ENCODE measurements at places on chromosomes 16 and 17. TPM values are rescaled to one million over a fixed set of nuclear protein-coding genes. Genes with fewer than 3 reads are reported as not detected.

- DNase-seq = no peak
These were observed 5.2 kb downstream of the RND2 start for GRCh38 chr17:43030137-43030767.

DNA sequence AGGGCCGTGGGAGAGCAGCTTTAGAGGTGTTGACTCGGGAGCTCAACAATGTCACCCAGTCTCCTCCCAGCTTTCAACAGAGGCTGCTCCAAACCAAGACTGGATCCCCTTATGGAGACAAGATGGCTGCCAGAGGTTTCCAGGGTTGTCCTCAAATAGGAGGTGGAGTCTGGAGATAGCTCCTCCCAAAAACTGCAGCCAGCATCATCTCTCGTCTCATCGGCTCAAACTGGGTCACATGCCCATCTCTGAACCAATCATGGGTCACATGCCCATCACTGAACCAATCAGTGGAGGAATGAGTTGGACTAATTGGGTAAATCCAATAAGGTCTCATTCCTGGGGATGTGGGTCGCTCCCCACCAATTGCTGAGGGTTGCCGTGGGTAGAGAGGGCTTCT lies 41.1 kb upstream of the C16orf82 start:
- no peak for DNase-seq

Gene SLFN13
- 1.4 TPM for total RNA-seq

GRCh38 chr16:13829697-13830299 lies 90.2 kb upstream of the ERCC4 start:
- DNase-seq = no peak

DNA sequence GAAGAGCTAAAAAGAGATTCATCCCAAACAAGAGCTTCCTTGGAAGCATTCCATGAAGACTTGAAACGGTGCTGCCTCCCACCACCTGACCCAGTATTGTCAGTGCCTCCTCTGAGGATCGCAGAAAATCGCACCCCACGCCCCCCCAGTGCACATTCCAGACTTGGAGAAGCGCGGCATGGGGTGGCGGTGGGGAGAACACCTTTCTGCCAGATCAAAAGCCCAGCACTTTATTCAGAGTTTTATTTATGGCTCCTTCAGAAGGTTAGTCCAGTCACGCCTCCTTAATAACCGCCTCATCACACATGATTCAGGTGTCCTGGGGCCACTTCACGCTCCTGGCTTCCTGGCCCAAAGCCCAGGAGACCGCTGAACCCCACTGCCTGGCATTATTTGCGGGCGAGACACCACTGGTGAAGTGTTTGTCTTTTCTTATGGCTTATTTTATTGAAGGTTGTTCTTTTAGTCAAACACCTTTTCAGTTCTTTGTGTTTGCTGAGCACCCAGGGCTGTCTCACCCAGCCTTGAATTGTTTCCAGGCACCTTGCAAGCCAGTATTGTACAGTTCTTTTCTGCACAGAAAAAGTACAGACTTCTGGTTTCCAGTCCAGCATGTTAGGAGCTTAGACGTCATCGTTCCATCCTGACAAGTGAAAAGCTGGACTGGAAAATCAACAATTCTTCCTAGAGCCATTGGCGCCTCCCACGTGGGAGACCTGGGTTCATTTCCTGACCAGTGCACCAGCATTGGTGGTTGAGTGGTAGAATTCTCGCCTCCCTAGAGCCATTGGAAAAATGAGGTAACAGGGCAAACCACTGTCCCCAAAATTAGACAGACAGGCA lies 79.6 kb upstream of the CACNG5 start:
- DNase-seq = peak; percentile 35

Gene AP1G1
- 116 TPM for total RNA-seq

DNA sequence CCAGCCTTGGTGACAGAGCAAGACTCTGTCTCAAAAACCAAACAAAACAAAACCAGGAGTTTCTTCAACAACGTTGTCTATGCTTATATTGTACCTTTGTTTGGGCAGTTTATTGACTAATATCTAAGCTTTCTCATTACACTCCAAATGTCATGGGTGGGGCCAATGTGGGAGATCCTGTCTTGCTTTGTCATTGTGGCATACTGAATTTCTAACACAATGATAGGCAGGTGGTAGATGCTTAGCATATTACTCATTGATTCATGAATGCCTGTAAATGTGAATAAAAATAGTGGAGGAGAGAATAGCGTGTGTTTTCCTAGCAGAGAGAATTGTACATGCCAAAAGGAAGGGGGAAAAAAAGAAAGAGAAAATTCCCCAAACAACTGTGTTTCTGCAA lies 802.5 kb upstream of the EEF2KMT start:
- no peak for DNase-seq

DNA sequence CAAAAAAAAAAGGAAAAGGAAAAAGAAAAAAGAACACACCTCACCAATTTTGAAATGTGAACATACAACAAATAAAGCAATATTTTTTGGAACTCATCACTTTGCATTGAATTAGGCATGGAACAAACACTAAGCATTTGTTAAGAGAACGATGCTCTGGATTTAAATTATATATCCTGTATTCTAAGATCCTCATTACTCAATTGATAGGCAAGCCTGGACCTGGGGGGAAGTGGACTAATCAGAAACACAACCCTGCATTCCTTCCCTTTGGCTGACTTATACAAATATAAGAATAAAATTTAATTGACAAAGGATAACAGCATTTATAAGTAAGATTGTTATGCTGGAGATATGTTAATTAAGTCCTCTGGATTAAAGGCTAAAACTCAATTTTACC lies 2.2 kb downstream of the GJC1 start:
- DNase-seq = no peak

GRCh38 chr16:1519831-1520230 lies 13.6 kb upstream of the TMEM204 start:
- DNase-seq = no peak

DNA sequence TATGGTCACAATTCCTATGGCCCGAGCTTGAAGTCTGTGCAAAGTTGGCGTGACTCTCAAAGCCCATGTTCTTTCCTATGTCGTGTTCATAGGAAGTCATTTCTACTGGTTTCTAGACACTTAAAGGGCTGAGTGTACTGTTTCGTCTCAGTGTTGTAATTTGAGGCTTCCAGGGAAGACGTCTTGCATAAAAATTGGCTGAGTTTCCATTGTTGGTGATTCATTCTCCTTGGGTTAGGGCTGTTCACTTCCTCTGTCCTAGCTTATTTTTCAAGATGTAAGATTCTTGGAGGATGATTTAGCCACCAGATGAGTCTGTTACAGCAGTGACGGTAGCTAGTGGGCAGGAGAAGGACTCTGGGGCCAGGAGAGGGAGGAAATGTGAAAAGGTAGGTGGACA lies 43.1 kb downstream of the PIK3R5 start:
- DNase-seq = no peak

DNA sequence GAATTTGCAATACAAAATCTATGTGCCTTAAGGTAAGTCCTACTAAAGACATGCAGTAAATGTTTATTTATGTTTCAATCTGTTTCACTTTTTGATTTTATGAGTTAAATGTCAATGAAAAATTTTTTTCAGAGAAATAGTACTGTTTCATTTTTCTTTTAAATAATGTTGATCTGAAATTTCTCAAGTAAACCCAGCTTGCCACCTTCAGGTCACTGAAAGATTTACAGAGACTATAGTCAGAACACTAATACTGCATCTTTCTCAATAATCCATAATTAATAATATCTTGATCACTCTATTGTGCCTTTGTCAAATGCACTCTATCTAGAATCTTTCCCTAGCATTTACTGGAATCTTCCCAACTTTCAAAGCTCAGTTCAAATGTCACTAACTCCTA lies 6.5 kb upstream of the DHX40 start:
- DNase-seq = no peak

Gene PERCC1
- total RNA-seq = not detected

DNA sequence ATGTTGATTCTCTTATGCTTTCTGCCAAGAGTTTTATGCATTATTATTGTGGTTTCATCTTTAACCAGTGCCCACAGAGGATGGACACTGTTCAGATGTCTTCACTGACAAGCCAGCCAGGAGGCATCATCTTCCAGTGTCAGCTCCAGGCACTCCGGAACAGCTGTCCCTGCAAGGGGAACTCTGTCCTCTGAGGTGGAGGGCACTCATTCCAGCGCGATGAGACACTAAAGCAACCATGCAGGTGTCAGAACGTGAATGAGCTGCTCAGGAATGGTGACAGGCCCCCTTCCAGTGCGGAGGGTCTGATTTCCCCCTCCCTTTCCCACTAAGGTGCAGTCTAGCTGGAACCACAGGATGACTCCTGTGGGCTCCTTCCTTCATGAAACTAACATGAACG lies 117.5 kb downstream of the NOG start:
- no peak for DNase-seq

DNA sequence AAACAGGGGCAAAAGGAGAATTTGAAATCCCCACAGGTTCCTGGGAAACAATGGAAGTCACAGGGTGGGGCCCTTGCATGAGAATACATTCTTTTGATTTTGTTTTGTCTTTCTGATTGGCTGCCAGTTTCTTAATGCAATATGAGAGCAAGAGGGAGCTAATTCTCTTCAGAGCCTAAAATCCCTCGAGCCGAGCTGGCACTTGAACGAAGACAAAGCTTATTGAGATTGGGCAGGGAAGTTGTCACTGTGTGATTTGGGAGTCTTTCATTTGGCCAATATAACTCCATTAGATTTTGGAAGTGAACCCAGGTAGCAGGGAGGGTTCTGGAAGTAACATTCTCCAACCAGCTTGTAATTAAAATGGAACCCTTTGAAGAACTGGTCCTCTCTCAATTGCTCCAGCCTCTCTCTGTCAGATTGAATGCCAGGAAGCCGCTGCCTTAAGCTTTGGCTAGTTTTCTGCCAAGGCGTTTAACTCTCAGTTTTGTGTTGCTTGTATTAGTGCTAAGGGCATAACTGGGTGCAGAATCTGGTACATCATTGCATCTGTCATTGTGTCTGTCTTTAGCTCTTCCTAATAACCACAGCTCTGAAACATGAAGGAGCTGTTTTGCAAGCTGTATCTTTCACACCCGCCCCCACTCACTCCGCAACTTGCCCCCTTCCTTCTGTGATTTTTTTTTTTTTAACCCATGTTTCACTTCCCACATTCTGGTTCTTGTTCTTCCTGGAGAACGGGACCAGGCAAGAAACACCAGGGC lies 272.0 kb downstream of the MAF start:
- no peak for DNase-seq

Gene PRAC2
- not detected for total RNA-seq

Gene RCVRN
- total RNA-seq = 3.8 TPM

- no peak for DNase-seq
These were observed 9.5 kb upstream of the GRN start for GRCh38 chr17:44335564-44335963.

Gene METTL22
- total RNA-seq = 48.8 TPM

Gene LITAFD
- not detected for total RNA-seq

DNA sequence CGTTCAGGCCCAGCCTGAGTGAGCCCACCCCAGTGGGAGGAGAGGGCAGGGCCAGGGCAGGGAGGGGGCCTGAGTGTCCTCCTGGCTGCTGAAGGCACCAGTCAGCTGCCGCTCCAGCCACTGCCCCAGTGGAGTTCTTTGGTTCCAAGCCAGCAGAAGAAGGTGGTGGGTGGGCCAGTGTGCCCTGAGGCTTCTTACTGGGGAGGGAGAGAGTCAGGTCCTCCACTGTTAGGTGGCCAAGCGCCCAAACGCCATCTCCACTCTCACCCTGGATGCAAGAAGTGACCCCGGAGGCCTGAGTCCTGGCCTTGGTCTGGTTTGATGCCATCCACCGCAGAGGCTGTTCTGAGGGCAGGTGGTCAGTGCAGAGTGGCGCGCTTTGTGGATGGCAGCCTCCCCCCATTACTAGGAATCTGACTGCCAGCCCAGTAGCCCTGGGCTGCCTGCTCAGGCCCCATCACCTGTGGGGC lies 2.2 kb downstream of the RNF213 start:
- no peak for DNase-seq

Gene SRCIN1
- total RNA-seq = 94.8 TPM

GRCh38 chr17:43517615-43518386 lies 28.3 kb downstream of the ETV4 start:
- no peak for DNase-seq

GRCh38 chr17:1110541-1110861 lies 69.3 kb downstream of the ABR start:
- DNase-seq = no peak

DNA sequence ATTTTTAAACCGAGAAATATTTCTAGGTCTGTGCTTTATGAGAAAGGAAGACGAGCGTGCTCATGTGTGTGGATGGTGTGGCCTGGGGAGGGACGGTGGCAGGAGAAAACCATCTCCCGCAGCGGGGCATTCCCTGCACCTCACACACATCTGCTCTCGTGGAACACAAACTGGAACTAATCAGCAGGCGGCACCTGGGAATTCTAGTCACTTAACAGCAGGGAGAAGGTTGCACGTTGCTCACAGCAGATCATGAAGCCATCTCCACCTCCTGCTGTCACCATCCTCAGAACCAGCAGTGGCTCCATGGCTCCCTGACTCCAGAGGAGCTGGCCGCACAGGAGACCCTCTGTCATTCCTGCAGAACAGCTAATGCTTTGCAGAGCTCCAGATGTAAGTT lies 35.2 kb downstream of the ADCY9 start:
- no peak for DNase-seq

GRCh38 chr17:72119077-72119872 lies 1.5 kb upstream of the SOX9 start:
- no peak for DNase-seq

DNA sequence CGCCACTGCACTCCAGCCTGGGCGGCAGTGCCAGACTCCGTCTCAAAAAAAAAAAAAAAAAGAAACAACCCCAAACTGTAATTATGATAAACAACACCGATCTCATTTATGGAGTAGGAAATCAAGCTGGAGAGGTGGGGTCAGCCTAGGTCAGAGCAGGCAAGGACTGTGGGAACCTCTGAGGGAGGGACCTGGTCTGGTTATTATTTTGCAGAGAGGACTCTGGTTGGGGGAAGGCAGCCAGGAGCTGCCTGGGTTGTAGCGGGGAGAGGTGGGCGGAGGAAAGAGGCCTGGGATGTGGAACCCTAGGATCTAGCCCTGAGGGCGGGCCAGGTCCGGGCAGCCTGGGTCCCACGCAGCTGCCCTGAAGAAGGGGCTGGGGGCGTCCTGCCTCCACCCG lies 10.9 kb upstream of the HS3ST6 start:
- DNase-seq = no peak

DNA sequence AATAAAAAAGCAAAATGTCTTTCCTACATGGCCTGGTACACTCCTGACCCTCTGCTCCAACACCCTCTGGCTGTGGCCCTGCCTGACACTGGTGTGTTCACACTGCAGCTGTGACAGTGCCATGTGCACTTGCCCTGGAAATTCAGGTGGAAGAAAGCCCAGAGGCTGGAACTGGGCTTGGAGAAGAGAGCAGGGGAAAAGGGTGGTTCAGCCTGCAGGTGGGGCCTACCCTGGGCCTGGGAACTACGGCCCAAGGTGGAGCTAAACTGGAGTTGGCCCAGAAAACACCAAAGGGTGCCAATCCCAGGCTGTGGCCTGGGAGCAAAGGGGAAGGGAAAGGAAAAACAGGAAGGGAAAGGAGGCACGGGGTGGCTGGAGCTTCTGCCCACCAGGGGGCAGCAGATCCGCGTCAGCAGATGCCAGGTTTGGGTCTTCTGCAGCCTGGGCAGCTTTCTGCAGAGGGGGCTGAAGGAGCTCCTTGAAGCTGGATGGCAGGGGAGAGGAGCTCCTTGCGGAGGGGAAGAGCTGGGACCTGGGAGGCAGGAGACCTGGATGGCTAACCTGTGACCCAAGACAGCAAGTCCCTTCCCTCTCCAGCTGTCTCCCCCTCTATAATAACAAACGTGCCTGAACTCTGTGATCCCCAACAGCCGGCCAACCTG lies 15.4 kb upstream of the CTCF start:
- peak; percentile 66 for DNase-seq

Gene CSH2
- total RNA-seq = not detected

Gene PRRT2
- total RNA-seq = 169 TPM

All from dorsolateral prefrontal cortex (tissue), 122 donors.